ENCODE measurements at places on chromosomes 1 and 21. TPM values are rescaled to one million over a fixed set of nuclear protein-coding genes. Genes with fewer than 3 reads are reported as not detected.

Gene SSX2IP
- 27.0 TPM for total RNA-seq

Gene CD5L
- total RNA-seq: 0.69 TPM

Gene ETNK2
- 69.9 TPM for total RNA-seq

Gene NUP210L
- total RNA-seq: 0.23 TPM

Gene TTC13
- total RNA-seq: 63.0 TPM

Gene FCGR1A
- total RNA-seq: 14.1 TPM

Gene RGSL1
- not detected for total RNA-seq

Gene SLC45A3
- 1.2 TPM for total RNA-seq

Gene PER3
- total RNA-seq: 9.7 TPM

Gene MYCL
- 8.8 TPM for total RNA-seq

Gene FCAMR
- total RNA-seq: not detected

Gene BROX
- 56.3 TPM for total RNA-seq

Gene ROR1
- total RNA-seq: 2.3 TPM

Gene S100A2
- not detected for total RNA-seq

Gene LRRC53
- 0.23 TPM for total RNA-seq

Gene FYB2
- 3.9 TPM for total RNA-seq

Gene SPATA45
- total RNA-seq: 3.2 TPM

Gene CCNL2
- 107 TPM for total RNA-seq

Gene NDUFS2
- 143 TPM for total RNA-seq

Gene AGMAT
- 2.3 TPM for total RNA-seq

Gene TOMM20
- 154 TPM for total RNA-seq

Gene FRRS1
- 3.7 TPM for total RNA-seq

Gene ARF1
- total RNA-seq: 184 TPM

Gene PODN
- 1.2 TPM for total RNA-seq

Gene TGFBR3
- total RNA-seq: 4.8 TPM

Gene STIL
- 8.1 TPM for total RNA-seq

Gene SPRR1B
- total RNA-seq: not detected

Gene AKR7A3
- 2.1 TPM for total RNA-seq

Gene TCHH
- 0.23 TPM for total RNA-seq

Gene CYP2J2
- total RNA-seq: 1.6 TPM

Gene RGS4
- total RNA-seq: 41.1 TPM

Gene RYR2
- total RNA-seq: 27.9 TPM

Gene TTC22
- 1.2 TPM for total RNA-seq

Gene C1orf210
- not detected for total RNA-seq

Gene GPR89A
- 37.8 TPM for total RNA-seq

Gene UTS2
- total RNA-seq: not detected

Gene IFNGR2
- 56.3 TPM for total RNA-seq

Gene SLC30A2
- not detected for total RNA-seq

Gene MATN1
- total RNA-seq: 0.46 TPM

Gene RGS5
- total RNA-seq: 8.3 TPM

Gene S100A8
- total RNA-seq: 13.1 TPM

Gene GRIK1
- 41.8 TPM for total RNA-seq

Gene KLHDC8A
- 28.8 TPM for total RNA-seq

Gene LMX1A
- 3.7 TPM for total RNA-seq

Gene SIM2
- total RNA-seq: 0.46 TPM

Gene LCE1E
- total RNA-seq: not detected

Measured in diencephalon (tissue), 1 donor.